ENCODE measurements at places on chromosomes 16 and 17. TPM values are rescaled to one million over a fixed set of nuclear protein-coding genes. Genes with fewer than 3 reads are reported as not detected.

DNA sequence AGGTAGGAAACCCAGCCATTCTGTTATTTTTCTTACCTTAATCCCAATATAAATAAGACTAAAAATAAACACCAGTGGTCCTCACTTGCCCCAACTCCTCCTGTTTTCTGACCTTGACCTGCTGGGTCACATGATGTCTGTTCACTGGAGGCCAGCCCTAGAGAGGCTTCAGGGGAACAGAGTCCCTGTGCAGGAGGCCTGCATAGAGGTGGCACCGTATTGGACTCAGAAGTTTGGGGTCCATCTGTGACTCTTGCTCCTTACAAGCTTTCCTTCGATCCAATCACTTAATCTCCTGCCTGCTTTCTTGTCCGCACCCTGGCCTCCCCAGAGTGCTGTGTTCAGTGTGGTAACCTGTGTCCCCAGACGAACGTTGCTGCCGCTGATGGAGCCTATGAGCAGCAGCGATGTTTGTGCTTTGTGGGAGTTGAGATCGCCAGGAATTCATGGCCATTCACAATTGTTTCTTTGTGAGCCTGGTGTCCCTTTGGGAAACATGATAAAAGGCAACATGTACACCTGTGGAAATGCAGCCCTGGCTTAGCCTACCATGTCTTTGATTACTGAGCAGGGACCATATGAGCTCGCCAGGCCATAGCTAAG is 4.7 kb downstream of the IGSF6 start:
- no peak for DNase-seq
- H3K4me1 ChIP-seq = peaks cover 3% of the 10 kb centered on the region
- no peak overlapping the region for H3K4me3 ChIP-seq
- no peaks in the 10 kb centered on the region for H3K27me3 ChIP-seq
- H3K36me3 ChIP-seq = peaks cover 3% of the 10 kb centered on the region

DNA sequence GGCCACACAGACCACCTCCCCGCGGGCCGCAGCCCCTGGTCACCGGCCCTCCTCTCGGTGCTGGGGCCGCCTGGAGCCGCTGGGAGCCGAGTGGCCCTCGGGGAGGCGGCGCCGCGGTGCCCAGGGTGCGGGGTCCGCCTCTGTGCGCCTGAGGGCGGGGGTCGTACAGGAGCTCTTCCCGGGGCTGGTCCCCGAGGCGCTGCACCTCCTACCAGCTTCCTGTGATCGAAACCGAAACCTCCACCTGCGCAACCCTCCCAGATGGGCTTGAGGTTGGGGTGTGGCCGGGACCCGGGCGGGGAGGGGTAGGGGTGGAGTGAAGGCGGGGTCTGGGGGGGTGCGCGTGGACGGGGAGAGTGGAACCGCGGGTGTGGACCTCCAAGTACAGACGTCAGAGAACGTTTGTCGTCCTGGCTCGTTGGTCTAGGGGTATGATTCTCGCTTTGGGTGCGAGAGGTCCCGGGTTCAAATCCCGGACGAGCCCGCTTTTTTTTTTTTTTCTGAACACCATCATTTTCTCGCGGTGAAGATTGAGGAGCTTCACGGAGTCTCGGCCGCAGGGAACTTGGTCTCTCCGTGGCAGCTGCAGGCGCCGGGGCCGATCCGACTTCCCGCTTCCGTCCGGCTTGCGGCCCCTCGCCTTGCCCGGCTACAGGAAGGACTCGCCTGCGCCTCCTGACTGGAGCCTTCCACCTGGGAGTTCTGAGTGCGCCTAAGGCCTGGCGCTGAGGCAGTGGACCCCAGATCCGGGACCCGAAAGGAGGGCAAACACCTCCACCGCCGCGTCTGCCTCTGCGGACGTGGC is 23.9 kb downstream of the ZNF213 start:
- peak; percentile 95 for DNase-seq
- H3K4me1 ChIP-seq = no peaks in the 10 kb centered on the region
- no peaks in the 10 kb centered on the region for H3K36me3 ChIP-seq
- H3K27ac ChIP-seq = no peak overlapping the region

- H3K27me3 ChIP-seq = no peaks in the 10 kb centered on the region
- no peaks in the 10 kb centered on the region for H3K36me3 ChIP-seq
- no peak for DNase-seq
- no peak overlapping the region for H3K27ac ChIP-seq
- no peak overlapping the region for H3K4me3 ChIP-seq
Measured at GRCh38 chr17:76633628-76634328, 9.8 kb downstream of the ST6GALNAC1 start.

DNA sequence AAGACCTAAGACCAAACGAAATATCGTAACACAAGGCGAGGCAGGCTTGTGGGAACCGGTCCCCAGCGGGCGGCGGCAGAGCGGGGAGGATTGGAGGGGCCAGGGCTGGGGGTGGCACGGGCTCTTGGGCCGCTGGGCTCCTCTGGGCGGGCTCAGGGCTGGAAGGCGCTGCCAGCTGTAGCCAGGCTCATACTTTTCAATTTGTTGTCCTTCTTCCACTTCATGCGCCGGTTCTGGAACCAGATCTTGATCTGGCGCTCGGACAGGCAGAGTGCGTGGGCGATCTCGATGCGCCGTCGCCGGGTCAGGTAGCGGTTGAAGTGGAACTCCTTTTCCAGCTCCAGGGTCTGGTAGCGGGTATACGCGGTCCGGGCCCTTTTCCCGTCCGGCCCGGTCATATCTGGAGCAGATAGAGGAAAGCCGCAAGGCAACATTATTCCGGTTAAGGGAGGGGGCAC is 1.5 kb downstream of the HOXB5 start:
- no peak overlapping the region for H3K27ac ChIP-seq
- H3K36me3 ChIP-seq = no peaks in the 10 kb centered on the region
- DNase-seq = peak; percentile 68
- no peak overlapping the region for H3K4me3 ChIP-seq

GRCh38 chr16:69838489-69838888 is 76.4 kb downstream of the WWP2 start:
- H3K36me3 ChIP-seq = peaks cover 12% of the 10 kb centered on the region
- no peak overlapping the region for H3K4me3 ChIP-seq
- no peaks in the 10 kb centered on the region for H3K27me3 ChIP-seq
- peaks cover 12% of the 10 kb centered on the region for H3K4me1 ChIP-seq
- no peak overlapping the region for H3K27ac ChIP-seq

DNA sequence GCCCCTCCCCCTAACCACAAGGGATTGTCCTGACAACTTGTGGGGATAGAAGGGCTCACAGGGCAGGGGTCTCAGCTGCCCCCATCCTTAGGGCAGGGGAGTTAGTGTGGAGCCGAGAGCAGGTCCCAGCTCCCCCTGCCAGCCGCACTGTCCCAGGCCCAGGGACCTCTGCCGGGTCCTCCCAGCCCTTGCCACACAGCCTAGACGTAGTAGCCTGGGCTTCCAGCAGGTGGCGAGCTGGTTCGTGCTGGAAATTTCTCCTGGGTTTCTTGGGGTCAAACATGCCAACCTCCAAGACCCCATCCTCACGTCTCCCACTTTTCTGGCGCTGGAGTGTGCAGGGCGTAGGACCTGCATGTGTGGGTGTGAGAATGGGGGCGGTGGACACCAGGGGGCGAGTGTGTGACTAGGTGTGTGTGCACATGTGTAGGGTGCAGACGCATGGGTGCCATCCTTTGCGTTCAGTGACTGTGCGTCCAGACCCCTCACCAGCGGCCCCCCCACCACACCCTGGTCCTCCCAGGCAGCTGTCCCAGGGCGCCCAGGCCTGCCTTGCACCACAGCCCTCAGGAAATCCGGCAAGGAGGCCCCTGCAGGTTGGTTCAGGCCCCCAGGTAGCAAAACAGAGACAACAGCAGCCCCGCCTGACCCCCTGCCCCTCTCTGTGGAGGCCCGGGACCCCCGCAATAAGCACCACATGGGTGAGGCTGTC is 29.5 kb downstream of the SBK1 start:
- no peak overlapping the region for H3K4me3 ChIP-seq
- no peaks in the 10 kb centered on the region for H3K4me1 ChIP-seq
- H3K27ac ChIP-seq = no peak overlapping the region
- peak; percentile 91 for DNase-seq

DNA sequence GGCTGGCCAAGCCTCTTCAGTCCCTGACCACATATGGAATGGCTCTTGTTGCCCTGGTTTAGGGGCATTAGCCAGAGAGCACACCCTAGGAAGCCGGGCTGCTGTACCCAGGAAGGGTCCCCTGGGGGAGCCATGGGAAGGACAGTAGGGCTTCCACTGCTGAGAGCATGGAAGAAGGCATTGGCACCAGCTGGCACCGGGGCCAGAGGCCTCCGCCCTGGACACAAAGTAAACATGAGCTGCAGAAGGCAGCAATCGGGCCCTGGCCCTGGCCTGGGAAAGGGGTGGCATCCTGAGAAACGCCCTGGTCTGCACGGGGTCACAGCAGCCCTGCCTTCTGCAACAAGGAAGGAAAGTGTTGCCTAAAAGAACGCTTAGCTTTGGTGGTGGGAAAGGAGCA is 49.4 kb downstream of the VAC14 start:
- no peak overlapping the region for H3K27ac ChIP-seq
- no peaks in the 10 kb centered on the region for H3K4me1 ChIP-seq
- peaks cover 3% of the 10 kb centered on the region for H3K36me3 ChIP-seq

- no peaks in the 10 kb centered on the region for H3K27me3 ChIP-seq
- no peak overlapping the region for H3K27ac ChIP-seq
- no peak overlapping the region for H3K4me3 ChIP-seq
- no peaks in the 10 kb centered on the region for H3K36me3 ChIP-seq
- H3K4me1 ChIP-seq = peaks cover 3% of the 10 kb centered on the region
Measured at GRCh38 chr17:73782641-73783381, 138.6 kb upstream of the SDK2 start.

GRCh38 chr16:66238696-66239095 is 127.8 kb upstream of the CDH5 start:
- H3K36me3 ChIP-seq = no peaks in the 10 kb centered on the region
- no peak overlapping the region for H3K27ac ChIP-seq
- peaks cover 15% of the 10 kb centered on the region for H3K27me3 ChIP-seq
- no peaks in the 10 kb centered on the region for H3K4me1 ChIP-seq

DNA sequence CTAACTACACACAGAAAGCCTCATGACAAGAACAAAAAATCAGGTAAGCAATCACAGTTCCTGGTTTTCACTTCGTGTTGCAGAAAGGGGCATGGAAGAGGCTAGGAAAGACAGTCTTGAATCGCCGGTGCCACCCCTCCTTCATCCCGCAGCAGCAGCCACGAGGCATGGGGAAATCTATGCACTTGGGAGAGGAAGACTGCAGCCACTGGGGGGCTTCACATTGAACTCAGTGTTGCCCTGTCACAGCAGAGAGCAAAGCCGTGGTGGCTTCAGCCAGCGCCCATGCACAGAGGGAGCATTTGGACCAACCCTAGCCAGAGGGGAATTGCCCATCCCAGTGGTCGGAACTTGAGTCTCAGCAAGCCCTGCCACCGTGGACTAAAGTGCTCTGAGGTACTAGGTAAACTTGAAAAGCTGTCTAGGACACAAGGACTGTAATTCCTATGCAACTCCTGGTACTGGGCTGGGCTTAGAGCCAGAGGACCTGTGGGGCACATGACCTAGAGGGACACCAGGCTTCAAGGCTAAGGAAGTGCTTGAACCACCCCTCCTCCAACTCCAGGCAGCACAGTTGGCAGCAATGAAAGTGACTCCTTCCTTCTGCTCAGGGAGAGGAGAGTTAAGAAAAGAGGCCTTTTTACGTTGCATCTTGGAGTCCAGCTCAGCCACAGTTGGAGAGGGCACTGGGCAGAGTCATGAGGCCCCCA is 35.2 kb upstream of the ATP2C2 start:
- no peak overlapping the region for H3K27ac ChIP-seq
- H3K4me1 ChIP-seq = no peaks in the 10 kb centered on the region
- H3K36me3 ChIP-seq = no peaks in the 10 kb centered on the region

Gene GDPD3
- total RNA-seq = 2.2 TPM

Gene CAVIN1
- 0.46 TPM for total RNA-seq

Gene MYO19
- total RNA-seq = 115 TPM

Gene TBC1D3H
- 3.0 TPM for total RNA-seq

Gene FBXL19
- 82.4 TPM for total RNA-seq
